ENCODE measurements at places on chromosomes 5 and 9. TPM values are rescaled to one million over a fixed set of nuclear protein-coding genes. Genes with fewer than 3 reads are reported as not detected.
A peak's percentile ranks its signal among the peaks of the same experiment; 100 is the strongest.

PCDHA9 gene
- not detected for total RNA-seq

MED10 gene
- 56.7 TPM for total RNA-seq

FSTL4 gene
- total RNA-seq = 0.26 TPM

FST gene
- total RNA-seq = not detected

KIAA0825 gene
- 1.9 TPM for total RNA-seq

LIFR gene
- not detected for total RNA-seq

TMEM252 gene
- total RNA-seq = not detected

PCDHGB7 gene
- total RNA-seq = not detected

KCNV2 gene
- not detected for total RNA-seq

GRCh38 chr5:169183576-169183975 is 117.4 kb downstream of the SLIT3 start:
- H3K4me3 ChIP-seq = no peak overlapping the region
- H3K27me3 ChIP-seq = no peaks in the 10 kb centered on the region
- no peaks in the 10 kb centered on the region for H3K36me3 ChIP-seq

DNA sequence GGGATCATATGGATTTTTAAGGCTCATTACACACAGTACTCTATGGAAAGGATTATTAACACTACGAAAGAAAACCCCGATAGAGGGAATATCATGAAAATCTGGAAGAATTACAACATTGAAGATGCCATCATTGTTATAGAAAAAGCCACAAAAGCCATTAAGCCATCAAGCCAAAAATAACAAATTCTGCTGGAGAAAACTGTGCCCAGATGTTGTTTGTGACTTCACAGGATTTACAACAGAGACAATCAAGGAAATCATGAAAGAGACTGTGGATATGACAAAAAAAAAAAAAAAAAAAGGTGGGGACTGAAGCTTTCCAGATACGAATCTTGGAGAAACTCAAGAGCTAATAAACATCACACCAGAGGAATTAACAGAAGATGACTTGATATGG is 433.8 kb upstream of the CDH6 start:
- no peaks in the 10 kb centered on the region for H3K27me3 ChIP-seq
- no peaks in the 10 kb centered on the region for H3K36me3 ChIP-seq
- no peak overlapping the region for H3K4me3 ChIP-seq
- no peak overlapping the region for H3K27ac ChIP-seq

- H3K27me3 ChIP-seq = peaks cover 8% of the 10 kb centered on the region
- no peaks in the 10 kb centered on the region for H3K4me1 ChIP-seq
- no peak for DNase-seq
- H3K36me3 ChIP-seq = no peaks in the 10 kb centered on the region
These were observed 44.4 kb downstream of the AK8 start for GRCh38 chr9:132833550-132834121.

DNA sequence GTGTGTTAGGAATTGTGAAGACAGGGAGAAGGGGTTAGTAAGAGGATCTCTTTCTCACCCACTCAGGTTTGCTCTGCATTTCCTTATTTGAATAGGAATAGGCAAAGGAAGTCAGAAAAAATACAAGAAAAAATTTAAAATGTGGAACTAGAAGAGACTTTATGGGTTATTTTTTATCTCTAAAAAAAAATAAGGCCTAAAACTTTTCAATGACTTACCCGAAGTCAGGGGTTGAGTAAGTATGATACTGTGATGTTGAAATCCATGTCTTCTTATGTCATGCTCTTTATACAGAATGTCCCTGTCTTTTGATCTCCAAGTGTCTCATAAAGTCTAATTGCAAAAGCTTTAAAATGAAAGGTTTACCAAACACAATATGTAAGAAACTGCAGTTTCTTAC is 148.3 kb upstream of the PIK3R1 start:
- DNase-seq = no peak
- H3K4me3 ChIP-seq = no peak overlapping the region
- H3K4me1 ChIP-seq = no peaks in the 10 kb centered on the region
- no peaks in the 10 kb centered on the region for H3K27me3 ChIP-seq
- H3K27ac ChIP-seq = no peak overlapping the region
- no peaks in the 10 kb centered on the region for H3K36me3 ChIP-seq

GRCh38 chr9:121312169-121312568 is 44.2 kb downstream of the GSN start:
- H3K4me3 ChIP-seq = no peak overlapping the region
- H3K36me3 ChIP-seq = no peaks in the 10 kb centered on the region
- no peaks in the 10 kb centered on the region for H3K27me3 ChIP-seq
- DNase-seq = no peak

DNA sequence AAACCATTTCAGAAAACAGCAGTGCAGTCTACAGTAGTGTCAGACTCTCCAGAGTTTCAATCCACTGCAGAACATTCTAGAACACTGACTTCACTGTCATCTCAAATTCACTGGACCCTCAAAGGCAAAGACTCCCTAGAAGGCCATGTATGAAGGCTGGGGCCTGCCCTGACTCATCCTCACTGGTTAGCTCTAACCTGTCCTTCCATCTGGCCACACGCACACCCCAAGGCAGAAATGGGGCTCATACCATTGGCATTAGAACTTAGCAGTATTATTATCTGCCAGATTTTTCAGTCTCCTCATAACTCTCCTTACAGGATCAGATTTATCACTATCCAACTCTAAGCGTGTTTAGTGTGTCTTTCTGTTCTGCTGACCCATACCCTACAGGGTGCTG is 20.4 kb downstream of the S1PR3 start:
- H3K27ac ChIP-seq = no peak overlapping the region
- no peaks in the 10 kb centered on the region for H3K4me1 ChIP-seq
- no peak for DNase-seq
- no peaks in the 10 kb centered on the region for H3K36me3 ChIP-seq
- H3K4me3 ChIP-seq = no peak overlapping the region
- peaks cover 3% of the 10 kb centered on the region for H3K27me3 ChIP-seq

DNA sequence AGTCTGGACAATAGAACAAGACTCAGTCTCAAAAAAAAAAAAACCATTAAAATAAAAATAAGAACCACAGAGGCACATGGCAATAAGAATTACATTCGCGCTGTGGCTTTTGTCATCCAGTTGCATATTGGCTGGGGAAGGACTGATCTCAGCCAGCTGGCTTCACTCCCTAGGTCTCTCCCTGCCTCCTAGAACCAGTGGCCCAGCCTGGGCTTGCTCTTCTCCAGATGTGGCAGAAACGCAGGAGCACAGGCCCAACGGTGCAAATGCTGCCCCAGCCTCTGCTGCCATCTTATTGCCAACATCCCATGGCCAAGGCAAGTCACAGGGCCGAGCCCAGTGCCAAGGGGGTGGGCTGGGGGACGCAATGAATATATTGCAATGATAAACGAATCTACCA is 37.0 kb downstream of the NKX2-5 start:
- peaks cover 27% of the 10 kb centered on the region for H3K27me3 ChIP-seq
- H3K4me3 ChIP-seq = no peak overlapping the region
- no peak for DNase-seq
- no peaks in the 10 kb centered on the region for H3K4me1 ChIP-seq

- H3K27me3 ChIP-seq = no peaks in the 10 kb centered on the region
- no peak for DNase-seq
- H3K4me3 ChIP-seq = no peak overlapping the region
These were observed 20.9 kb downstream of the KCTD16 start for GRCh38 chr5:144191531-144191930.

DNA sequence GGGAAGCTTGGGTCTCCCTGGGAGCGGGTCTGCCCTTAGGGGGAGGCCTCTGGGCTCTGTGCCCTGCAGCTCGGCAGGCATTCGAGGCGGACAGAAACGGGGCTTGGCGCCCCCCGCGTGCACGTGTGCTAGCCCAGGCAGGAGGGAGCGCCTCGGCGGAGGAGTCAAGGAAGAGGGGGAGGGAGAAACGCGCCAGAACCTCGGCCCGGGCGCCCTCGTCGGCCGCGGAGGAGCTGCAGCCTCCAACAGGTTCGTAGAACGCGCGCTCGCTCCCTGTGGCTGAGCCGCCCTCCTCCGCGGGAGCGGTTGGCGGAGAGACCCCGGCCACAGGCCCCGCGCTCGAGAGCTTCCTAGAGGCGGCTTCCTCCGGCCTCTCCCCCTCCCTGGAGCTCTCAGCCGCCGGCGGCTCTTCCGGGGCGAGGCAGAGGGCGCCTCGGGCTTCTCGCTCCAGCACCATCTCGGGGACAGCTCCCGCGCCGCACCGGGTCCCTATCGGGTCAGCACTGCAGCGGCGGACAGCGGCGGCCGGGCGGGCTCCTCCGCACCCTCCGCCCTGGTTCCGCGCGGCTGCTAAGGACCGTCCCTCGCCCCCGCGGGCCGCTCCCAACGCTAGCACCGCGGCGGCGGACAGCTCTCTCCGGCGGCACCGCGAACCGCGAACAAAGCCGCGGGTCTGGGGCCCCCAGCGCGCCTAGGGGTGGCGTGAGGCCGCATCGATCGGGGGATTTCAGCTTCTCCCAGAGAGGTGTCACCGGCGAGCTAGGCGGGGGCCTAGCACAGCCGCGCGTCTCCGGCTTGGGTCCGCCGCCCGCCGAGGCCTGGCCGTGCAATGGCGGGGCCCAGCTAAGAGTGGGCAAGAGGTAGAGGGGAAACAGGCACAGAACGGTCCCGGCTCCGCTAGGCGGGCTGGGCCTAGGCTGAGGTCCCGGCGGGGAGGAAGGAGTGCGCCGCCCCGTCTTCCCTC is 74.6 kb upstream of the CPLX2 start:
- peaks cover 2% of the 10 kb centered on the region for H3K36me3 ChIP-seq
- H3K27me3 ChIP-seq = peaks cover 48% of the 10 kb centered on the region

DNA sequence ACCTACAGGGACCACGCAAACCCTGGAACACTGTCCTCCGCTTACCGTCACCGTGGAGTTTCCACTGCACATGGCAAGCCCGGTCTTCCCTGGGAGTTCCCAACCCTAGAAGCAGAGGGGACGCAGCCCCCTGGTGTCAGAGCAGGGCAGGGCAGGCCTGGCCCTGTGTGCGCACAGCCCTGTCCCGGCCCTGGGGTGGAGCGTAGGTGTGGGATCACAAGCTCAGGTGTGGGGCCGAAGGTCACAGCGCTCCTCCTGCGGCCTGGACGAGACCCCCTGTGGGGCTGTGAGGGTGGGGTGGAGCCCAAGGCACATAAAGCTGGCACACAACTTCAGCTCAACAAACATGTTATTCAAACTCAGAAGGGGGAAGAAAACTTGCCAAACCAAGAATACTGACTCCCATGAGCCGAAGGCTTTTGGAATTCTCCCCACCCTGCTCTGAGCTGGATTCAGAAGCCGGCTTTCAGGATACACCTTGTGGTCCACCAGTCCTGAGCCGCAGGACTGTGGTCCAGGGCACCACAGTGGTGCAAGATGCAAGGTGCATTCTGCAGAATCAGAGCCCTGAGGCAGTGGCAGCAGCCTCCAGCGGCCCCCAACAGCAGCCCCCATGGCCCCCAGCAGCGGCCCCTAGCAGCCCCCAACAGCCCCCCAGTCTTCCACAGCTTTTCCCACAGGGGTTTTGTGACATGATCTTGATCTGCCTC is 11.8 kb upstream of the EXOC3 start:
- DNase-seq = peak; percentile 66
- peaks cover 23% of the 10 kb centered on the region for H3K36me3 ChIP-seq
- H3K4me1 ChIP-seq = peaks cover 9% of the 10 kb centered on the region
- no peak overlapping the region for H3K4me3 ChIP-seq
- H3K27me3 ChIP-seq = no peaks in the 10 kb centered on the region
- no peak overlapping the region for H3K27ac ChIP-seq

DNA sequence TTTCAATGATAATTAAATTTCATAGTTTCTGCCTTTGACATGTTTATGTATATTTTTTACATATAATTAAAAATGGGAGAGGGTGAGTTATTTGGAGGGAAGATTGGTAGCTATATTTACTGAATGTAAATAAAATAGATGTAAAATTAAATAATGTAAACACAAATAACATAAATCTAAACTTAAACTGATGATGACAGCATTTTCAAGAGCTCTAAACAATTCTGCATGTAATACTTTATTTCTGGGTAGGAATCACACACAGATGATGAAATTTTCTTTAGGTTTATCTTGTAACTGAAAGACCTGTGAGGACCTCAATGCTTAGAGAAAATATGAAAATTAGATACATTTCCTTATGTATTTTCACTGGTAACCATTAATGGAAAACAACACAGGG is 42.2 kb upstream of the RIOK2 start:
- no peak for DNase-seq
- H3K27me3 ChIP-seq = peaks cover 8% of the 10 kb centered on the region
- no peaks in the 10 kb centered on the region for H3K36me3 ChIP-seq
- peaks cover 1% of the 10 kb centered on the region for H3K4me1 ChIP-seq
- no peak overlapping the region for H3K27ac ChIP-seq

GRCh38 chr9:98149422-98149821 is 30.4 kb upstream of the TRIM14 start:
- no peak overlapping the region for H3K27ac ChIP-seq
- no peak for DNase-seq
- peaks cover 3% of the 10 kb centered on the region for H3K4me1 ChIP-seq
- no peaks in the 10 kb centered on the region for H3K27me3 ChIP-seq

DNA sequence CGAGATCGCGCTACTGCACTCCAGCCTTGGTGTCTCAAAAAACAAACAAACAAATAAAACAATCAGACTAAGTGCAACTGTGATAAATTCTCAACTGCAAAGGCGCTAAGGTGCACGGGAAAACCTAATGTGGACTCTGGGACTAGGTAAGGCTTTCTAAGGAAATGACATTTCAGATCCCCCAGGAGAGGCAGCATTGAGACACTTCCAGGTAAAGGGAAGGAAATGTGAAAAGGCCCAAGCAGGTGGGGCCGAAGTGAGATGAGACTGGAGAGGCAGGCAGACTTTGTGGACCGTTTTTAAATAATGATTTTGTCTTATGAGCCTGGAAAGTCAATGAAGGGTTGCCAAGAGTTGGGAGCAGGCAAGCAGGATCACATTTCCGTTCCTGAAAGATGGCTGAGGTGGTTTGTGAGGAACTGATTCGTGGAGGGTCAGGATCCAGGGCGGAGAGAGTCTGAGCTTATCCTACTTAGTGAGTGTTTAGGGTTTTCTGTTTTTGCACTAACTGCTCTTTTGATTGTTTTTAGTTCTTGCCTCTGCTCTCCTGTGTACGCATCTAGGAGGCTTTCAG is 2.0 kb upstream of the APBA1 start:
- peaks cover 43% of the 10 kb centered on the region for H3K27me3 ChIP-seq
- H3K4me1 ChIP-seq = peaks cover 4% of the 10 kb centered on the region
- H3K27ac ChIP-seq = no peak overlapping the region

- H3K27ac ChIP-seq = no peak overlapping the region
- peaks cover 3% of the 10 kb centered on the region for H3K27me3 ChIP-seq
- no peak overlapping the region for H3K4me3 ChIP-seq
- no peaks in the 10 kb centered on the region for H3K36me3 ChIP-seq
- DNase-seq = no peak
- H3K4me1 ChIP-seq = peaks cover 3% of the 10 kb centered on the region
These were observed 76.1 kb upstream of the ASS1 start for GRCh38 chr9:130368631-130369103.

DNA sequence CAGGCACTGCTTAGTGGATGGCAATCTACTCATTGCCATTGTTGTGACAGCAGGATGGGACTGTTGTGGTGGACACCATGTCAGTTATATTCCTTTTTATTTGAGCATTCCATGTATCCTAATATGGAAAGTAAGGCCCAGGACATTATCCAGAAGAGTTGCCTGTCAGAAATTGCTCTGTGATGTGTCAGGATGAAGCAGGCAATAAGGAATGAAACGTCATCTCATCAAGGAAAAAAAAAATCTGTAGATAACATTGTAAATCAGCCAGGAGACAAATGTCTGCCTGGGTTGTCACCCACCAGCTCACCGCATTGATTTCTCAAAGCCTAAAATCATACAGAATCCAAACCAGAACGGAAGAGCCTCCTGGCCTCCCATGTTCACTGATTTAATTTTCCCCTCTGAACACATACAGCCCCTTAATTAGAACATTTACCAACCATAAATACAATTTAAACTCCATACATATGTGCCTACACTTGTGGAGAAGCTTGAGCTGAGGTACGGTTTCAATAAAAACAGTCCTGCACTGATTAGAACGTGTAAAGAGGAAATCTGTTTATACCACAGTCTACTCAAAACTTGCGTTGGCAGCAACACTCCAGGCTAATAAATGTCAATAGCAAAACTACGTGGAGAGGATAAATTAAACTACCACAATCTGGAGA is 73.9 kb downstream of the FOXD1 start:
- H3K27me3 ChIP-seq = peaks cover 49% of the 10 kb centered on the region
- H3K4me3 ChIP-seq = no peak overlapping the region
- no peak overlapping the region for H3K27ac ChIP-seq
- H3K4me1 ChIP-seq = no peaks in the 10 kb centered on the region

Measured in activated naive CD8-positive, alpha-beta T cell treated with anti-CD3 and anti-CD28 coated beads, Interleukin-2, amount 10 ng/mL, durations not matched to agents 7 days and 5 days (primary cell).